ENCODE measurements at places on chromosomes 4 and X.

DNA sequence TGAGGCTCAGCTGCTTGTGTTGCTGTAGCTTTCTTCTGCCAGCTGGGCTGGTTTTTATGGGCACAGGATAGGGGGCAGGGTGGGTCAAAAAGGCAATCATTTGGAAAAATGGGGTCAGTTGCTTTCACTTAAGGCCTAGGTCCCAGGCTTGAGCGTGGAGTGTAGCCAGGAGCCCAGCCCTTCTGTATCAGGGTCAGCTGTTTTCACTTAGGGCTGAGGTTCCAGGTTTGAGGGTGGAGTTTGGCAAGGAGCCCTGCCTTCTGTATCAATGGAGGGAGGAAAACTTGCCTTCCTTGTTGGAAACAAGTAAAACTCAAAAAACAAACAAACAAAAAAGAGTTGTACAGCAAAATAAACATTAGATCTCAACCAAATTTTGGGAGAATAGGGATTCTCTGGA is 37.0 kb upstream of the UGT8 start:
- DNase-seq: no peak

GRCh38 chr4:73258436-73258685 is 237 bp downstream of the ANKRD17 start:
- no peak for DNase-seq

- no peak for DNase-seq
Observed at GRCh38 chrX:82320569-82320968, 1118.7 kb downstream of the SH3BGRL start.

GRCh38 chr4:111209706-111210105 is 586.8 kb upstream of the PITX2 start:
- DNase-seq: no peak

DNA sequence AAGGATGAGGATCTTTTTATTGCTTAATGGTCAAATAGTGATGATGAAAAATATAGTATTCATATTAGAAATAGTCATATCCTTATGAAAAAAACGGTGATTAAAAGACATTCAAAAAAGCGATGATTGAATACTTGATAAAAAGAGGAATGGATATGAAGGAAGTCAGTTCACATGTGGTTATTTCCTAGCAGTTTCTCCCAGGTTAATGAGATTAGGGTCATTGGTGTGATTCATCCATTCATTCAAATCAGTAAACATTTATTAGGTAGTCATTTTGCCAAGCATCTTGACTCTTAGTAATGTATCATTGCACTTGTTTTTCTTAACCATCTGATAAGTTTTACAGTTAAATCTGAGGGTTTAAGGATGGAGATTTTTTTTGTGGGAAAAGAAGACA is 294.1 kb downstream of the ARHGAP24 start:
- no peak for DNase-seq
